Brain pericyte (primary cell): ENCODE measurements at places on chromosomes 4 and X.

DNA sequence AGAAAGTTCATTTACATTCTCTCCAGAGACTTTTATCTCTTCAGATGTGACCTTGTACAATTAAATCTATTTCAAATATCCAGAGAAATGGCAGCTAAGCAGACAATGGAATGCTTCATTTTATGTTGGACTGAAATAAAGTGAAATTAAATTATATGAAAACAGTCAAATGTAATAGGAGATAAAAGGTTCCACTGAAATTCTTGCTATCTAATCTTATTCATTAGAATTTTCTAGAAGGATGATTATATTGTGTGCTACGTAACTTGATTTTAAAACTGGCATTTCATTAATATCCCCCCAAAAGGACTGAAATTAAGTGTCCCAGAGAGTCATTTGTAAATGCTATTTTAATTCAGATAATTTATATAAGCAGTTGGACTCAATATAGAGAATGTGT, 646.9 kb upstream of the GALNT7 start:
- no peak for DNase-seq

GRCh38 chr4:155032521-155033229, 175.8 kb upstream of the NPY2R start:
- DNase-seq = no peak

DNA sequence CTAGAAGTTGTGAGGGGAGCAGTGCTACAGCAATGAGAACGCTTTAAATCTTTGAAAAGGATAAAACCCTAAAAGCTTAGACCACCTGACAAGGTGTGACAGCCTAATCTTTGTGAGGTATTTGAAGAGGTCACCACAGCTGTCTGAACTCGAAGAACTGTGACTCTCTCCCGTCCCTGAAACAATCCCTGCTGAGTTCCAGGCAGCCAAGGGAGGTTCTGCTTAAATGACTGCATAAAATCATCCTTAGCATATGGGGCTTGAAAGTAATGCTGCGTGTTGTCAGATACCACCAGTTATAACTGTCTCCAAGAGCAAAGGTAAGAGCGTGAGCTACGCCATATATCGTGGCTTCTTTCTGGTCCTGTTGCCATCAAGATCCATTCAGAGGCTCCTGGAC, 696.3 kb downstream of the PCDH7 start:
- no peak for DNase-seq

DNA sequence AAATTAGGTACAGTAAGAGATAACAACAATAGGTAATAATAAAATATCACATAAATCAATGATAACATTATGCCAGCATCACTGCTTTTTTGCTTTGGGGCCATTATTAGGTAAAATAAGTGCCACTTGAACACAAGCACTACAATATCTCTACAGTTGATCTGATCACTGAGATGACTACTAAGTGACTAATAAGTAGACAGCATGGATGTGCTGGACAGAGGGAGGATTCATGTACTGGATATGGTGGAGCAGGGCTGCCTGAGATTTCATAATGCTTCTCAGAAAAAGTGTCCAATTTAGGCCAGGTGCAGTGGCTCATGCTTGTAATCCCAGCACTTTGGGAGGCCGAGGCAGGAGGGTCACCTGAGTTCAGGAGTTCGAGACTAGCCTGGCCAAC, 137.8 kb upstream of the IL1RAPL2 start:
- no peak for DNase-seq

- DNase-seq = no peak
Observed at GRCh38 chrX:73847100-73847499, 284.1 kb downstream of the CHIC1 start.

GRCh38 chrX:21959362-21960051, 19.0 kb downstream of the SMS start:
- no peak for DNase-seq

DNA sequence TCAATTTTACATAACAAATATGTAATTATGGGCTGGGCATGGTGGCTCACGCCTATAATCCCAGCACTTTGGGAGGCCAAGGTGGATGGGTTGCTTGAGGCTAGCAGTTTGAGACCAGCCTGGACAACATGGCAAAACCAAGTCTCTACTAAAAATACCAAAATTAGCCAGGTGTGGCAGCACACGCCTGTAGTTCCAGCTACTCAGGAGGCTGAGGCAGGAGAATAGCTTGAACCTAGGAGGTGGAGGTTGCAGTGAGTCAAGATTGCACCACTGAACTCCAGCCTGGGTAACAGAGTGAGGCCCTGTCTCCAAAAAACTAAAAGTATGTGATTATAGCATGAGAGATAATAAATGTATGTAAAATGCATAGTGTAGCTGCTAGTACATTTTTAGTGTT, 229.0 kb downstream of the PPARGC1A start:
- DNase-seq = no peak

GRCh38 chrX:39502486-39502885, 595.3 kb downstream of the BCOR start:
- DNase-seq = no peak

DNA sequence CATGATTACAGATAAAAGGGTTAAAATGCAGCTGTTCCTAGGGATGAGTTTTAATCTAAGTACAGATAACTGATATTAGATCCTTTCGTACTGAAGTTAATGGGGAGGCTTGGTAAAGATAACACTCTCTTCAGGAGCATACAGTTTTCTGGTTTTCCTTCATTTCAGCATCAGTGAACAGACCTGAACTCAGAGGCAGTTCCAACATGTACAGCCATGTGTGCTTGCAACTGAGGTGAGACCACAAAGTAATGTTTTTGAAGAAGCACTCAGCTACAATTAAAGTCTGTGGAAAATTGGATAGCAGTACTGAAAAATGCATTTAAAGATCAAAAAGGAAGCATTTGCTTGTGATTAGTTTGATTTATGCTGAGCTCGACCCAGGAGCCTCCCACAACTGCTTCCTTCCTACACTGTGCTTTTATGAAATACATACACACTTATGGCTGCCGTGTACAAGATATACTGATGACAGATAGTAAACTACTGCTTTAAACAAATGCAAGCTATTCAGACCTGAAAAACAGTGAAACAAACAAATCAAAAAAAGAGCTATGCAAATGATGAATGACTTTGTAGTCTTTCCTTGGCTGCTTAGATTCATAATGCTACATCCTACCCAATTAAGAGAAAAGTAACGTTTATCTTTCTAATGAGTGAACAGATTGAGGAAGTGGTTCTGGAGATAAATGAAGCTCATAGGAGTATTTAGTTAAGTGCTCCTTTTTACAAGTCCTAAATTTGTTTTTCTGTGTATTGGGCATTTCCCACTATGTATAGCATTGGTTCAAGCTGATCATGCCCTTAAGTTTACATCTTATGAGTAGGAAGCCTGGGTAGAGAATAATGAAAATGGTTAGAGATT, 68.4 kb downstream of the PDLIM5 start:
- DNase-seq = no peak

- no peak for DNase-seq
Observed at GRCh38 chr4:114312338-114312737, 286.3 kb upstream of the UGT8 start.

- no peak for DNase-seq
Observed at GRCh38 chr4:113756005-113756410, 5.5 kb downstream of the CAMK2D start.

DNA sequence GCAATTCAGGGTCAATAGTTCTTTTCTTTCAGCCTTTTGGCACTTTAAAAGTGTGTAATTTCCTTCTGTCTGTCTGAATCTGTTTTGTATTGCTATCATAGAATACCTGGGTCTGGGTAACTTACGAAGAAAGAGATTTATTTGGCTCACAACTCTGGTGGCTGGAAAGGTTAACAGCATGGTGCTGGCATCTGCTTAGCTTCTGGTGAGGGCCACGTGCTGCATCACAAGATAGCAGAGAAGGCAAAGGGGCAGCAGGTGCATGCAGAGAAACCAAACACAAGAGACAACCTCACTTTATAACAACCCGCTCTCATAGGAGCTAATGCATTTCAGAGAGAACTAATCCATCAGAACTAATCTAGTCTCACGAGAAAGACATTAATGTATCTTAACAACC, 18.8 kb downstream of the RGN start:
- no peak for DNase-seq

GRCh38 chr4:83170952-83171399, 56.4 kb upstream of the PLAC8 start:
- DNase-seq = no peak

DNA sequence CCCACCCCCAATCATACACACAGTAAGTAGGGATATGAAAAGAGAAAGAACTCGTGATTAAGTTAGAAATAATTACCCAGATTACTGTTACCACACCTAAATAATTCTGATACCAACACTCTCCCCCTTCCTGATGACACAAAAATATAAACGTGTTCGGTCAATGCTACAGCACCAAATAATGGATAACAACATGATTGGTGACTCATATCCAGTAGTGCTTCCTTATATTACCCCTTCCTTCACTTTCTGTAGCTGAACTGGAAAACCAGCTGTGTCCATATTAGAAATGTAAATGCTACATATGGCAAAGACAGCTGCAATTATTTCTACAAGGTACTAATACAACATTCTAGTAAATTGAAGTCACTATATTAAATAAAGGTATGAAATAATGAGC, 20.8 kb downstream of the EIF4E start:
- DNase-seq = no peak

DNA sequence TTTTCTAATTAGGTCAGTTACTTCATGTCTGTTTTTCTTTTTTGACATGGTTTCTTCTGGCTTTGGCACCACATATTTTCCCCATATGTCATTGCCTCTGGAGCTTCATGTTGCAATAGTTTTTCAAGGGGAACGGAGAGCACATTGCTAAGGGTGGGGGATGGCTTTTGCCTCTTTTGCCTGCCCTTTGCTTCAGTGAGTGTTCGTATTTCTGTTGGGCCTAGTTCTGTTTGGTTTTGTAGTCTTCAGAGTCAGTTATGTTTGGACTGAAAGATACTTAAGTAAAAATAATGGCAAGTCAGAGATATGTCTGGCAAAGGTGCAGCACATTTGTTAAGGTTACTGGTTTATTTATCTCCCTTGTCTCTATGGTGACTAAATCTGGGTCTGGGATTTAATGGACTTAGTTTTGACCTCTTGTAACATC, 29.1 kb downstream of the FHL1 start:
- DNase-seq = peak; percentile 57

DNA sequence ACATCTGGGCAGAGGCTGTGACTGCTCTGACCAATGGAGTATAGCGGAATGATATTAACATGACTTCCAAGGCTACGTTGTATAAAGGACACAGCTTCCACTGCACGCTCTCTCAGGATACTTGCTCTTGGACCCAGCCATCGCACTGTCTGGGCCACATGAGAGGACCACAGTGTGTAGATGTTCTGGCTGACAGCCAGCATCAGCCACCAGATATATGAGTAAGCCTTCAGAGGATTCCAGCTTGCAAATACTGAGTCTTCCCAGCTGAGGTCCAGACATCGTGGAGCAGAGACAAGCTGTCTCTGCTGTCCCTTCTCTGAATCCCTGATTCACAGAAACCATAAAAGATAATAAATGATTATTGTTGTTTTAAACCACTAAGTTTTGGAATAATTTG, 146.8 kb upstream of the USP9X start:
- no peak for DNase-seq

- no peak for DNase-seq
Observed at GRCh38 chr4:186105647-186106321, 1.3 kb downstream of the FAM149A start.

GRCh38 chr4:107618656-107619055, 101.4 kb downstream of the PAPSS1 start:
- no peak for DNase-seq

DNA sequence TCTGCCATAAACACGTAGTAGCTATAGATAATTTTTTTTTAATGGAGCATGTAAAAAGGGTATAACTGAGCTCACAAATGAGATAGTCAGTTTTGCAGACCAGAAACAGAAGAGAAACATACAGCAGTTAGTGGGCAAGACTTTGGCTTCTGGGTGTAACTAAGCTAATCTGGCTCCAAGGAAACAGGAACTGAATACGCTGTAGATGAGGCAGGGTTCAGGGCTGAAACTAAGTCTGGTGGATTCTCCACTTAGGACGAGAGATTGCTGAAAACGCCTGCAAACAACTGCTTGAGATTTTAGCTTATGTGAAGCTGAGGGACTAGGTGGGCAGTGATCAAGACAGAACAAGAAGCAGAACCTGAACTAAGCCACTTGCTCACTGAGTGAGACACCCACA, 91.7 kb downstream of the SMIM20 start:
- DNase-seq = no peak

DNA sequence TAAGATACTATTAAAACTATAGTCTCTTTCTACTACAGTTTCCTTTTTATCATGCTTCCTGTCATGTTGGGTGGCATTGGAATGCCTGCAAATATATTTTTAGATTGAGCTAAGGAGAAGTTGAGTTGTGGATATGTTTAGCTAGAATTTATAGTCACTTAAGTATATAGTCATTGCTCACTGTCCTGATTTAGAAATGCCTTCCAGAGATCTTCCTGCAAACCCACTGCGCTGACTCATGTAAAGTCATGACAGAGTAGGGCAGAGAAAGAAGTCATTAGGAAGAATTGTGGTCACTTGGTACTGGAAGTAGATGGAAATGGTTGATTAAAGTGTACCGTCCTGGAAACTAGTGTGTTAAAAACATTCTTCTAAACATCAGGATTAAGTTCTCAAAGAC, 490.3 kb upstream of the PABPC4L start:
- DNase-seq = no peak

GRCh38 chrX:54237014-54237413, 54.0 kb upstream of the FAM120C start:
- no peak for DNase-seq

- no peak for DNase-seq
Observed at GRCh38 chr4:24282446-24282845, 301.9 kb downstream of the DHX15 start.

GRCh38 chr4:117700111-117700892, 334.0 kb upstream of the NDST3 start:
- DNase-seq = no peak

DNA sequence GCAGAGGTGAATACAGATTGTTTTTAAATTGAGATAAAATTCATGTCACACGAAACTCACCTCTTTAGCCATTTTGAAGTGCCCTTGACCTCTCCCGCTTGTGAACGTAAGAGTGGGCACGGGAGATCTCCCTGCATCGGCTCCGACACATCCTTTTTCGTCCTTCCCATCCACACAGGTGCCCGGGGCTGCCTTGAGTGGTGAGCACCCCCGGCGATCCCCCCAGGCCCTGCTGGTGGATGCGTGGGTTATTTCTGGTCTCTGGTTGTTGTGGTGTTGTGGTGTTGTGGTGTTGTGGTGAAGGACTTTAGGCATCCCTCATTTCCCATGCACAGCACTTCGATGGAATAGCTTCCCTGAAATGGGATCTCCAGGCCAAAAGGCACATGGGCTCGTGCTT, 46.1 kb downstream of the PSAPL1 start:
- no peak for DNase-seq

- DNase-seq = no peak
Observed at GRCh38 chrX:9164086-9164485, 130.2 kb upstream of the FAM9B start.

DNA sequence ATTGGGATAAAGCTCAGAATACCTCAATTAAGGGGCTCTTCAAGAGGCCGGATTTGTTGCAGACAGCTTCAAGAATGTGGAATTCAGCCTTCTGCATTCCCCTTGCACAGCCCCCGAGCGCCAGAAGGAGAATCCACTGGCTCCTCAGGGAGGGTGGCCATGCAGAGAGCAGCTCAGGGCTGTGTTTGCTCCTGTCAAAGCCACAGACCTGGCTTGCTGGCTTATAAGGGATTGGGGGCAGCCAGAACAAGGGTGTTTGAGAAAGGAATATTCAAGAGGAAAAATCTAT, 36.8 kb downstream of the ING2 start:
- no peak for DNase-seq
